ENCODE measurements at places on chromosomes 6 and 20. TPM values are rescaled to one million over a fixed set of nuclear protein-coding genes. Genes with fewer than 3 reads are reported as not detected.

TFAP2C gene
- 0.94 TPM for polyA plus RNA-seq

DNA sequence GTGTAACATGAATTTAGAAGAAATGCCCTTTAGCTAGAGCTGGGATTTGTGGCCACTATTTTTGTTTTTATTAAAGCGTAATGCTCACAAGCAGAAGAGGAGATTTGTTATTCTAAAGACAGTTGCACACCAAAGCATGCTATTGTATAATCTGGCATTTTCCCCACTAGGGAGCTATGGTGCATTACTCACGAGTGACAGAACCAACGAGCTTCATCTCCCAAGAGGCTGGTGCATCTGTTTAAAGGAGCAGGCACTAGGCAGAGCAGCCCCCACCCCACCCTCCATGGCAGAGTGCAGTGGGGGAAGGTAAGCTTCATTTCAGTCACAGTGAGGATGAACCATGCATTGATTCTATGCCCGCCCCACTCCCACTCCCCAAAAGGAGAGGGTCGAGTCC, 287.3 kb upstream of the TSHZ2 start:
- no peak for DNase-seq

SLC17A3 gene
- polyA plus RNA-seq: 0.96 TPM

- no peak for DNase-seq
These were observed 186.5 kb downstream of the PRKN start for GRCh38 chr6:162541019-162541601.

DNA sequence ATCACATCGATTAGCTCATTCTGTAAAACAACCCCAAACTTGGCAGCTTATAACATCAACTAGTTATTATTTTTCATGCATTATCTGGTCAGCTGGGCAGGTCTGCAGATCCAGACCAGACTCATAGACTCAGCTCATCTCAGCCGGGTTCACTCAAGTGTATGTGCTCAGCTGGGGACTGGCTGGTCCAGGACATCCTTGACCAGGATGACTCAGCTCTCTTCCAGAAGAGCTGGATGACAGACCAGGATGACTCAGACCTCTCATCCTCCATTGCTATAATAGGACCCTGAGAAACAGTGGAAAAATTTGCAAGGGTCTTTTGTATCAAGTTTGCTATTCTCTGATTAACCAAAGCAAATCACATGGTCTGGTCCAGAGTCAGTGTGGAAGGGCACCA, 312.5 kb upstream of the PLCB4 start:
- DNase-seq: no peak

Measured in right renal cortex interstitium (tissue), 3 donors.